Right forelimb (tissue), 1 donor: ENCODE measurements at places on chromosomes 2 and 18.
A peak's percentile ranks its signal among the peaks of the same experiment; 100 is the strongest.

DNA sequence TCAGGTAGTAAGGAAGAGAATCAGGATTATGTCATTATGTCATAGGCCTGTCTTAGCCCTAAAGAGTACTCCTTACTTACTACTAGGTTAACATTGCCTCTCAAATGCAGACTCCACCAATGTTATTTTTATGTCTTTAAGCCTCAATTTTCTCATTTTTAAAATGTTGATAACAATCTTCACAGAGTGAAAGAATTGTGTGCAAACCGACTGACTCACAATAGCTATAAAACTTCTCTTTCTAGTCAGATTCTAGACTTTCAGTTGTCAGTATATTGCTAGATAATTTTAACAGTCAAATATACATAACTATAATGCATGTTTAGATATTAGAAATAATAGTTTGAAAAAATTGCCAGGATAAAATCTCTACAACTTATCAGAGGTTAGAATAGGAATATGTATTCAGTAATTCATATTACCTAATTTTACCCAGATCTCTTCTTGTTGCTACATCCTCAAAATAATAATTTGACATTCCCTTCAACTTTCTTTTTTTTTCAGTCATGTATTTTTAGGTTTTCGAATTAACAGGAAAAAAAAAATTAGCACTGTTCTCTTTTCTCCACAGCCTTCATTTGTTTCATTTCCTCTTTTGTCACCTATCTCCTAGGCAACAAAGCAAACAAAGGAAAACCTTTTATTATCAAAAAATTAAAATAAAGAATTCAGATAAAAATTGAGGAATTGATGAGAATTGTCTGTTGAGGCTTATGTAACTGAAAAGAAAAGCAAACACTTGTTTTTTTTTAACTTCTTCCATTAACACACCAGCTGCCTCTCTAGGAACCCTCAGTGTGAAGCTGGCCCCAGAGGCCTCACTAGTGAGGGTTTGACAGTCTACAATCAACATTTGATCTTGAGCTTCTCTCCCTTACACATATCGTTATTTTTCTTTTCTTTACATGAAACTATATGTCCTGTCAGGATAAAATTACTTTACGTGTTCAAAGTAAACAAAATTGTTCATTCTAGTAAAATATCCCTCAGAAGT lies 279.0 kb downstream of the CALCRL start:
- no peak for DNase-seq

GRCh38 chr2:120892967-120893667 lies 157.4 kb downstream of the GLI2 start:
- no peak for DNase-seq

- no peak for DNase-seq
Observed at GRCh38 chr2:234635284-234635683, 138.4 kb upstream of the ARL4C start.

GRCh38 chr18:35045806-35046205 lies 4.6 kb downstream of the MAPRE2 start:
- no peak for DNase-seq

GRCh38 chr2:30217644-30218337 lies 13.5 kb upstream of the LBH start:
- no peak for DNase-seq

DNA sequence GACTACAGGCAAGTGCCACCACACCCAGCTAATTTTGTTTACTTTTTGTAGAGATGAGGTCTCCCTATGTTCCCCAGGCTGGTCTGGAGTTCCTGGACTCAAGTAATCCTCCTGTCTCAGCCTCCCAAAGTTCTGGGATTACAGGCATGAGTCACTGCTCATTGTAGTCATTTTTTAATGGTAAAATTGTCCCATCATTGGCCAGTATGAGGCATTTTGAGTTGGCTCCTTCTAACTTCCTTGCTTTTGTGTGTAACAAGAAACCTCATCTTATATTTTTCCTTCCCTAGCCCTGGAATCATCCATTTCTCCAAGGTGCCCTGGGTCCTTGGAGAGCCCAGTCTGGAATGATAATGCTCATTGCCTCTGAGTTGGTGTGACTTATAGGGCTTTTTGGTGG lies 148.5 kb downstream of the INHBB start:
- no peak for DNase-seq

- DNase-seq: no peak
Observed at GRCh38 chr2:209726311-209726710, 45.3 kb upstream of the UNC80 start.

GRCh38 chr18:24118750-24119577 lies 19.9 kb upstream of the CABYR start:
- DNase-seq: peak; percentile 81

GRCh38 chr2:1693723-1694122 lies 50.6 kb downstream of the PXDN start:
- DNase-seq: no peak

- DNase-seq: no peak
Observed at GRCh38 chr2:240399419-240400324, 35.8 kb upstream of the GPC1 start.

DNA sequence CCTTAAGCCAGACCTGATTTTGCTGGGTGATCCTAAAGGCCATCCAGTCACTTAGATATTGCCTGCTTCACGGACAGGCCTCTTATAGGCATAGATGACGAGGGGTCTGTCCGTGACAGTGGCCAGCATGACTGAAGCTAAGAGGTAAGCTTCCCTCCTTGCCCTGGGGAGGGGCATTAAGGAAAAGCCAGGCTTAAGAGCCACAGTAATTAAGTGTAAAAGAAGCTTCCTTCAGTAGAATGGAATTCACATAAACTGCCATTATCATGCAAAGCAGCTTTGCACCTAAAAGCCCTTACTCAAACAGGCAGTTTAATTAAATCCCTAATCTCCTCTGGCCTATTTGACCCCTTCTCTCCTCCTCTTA lies 99.4 kb upstream of the PKDCC start:
- DNase-seq: no peak

DNA sequence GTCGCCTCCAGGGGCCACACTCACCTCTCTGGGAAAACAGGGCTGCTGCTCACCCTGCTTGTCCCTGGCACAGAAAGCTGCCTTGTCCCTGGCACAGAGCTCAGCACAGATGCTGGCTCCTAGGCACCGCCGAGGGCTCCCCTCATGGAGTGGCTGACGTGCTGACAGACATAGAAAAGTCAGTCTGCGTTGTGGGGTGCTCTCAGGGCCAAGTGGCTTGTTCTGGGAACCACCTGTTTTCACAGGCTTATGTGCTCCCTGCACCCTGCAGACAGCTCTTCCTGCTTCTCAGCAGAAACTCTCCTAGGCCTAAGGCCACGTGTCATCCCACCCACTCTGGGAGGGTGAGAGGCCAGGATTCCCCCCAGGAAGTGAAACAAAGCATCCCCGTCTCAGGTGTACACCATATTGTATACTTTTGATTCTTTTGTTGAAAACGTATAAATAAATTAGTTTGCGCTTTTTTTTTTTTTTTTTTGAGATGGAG lies 84.7 kb upstream of the TMEM200C start:
- no peak for DNase-seq

DNA sequence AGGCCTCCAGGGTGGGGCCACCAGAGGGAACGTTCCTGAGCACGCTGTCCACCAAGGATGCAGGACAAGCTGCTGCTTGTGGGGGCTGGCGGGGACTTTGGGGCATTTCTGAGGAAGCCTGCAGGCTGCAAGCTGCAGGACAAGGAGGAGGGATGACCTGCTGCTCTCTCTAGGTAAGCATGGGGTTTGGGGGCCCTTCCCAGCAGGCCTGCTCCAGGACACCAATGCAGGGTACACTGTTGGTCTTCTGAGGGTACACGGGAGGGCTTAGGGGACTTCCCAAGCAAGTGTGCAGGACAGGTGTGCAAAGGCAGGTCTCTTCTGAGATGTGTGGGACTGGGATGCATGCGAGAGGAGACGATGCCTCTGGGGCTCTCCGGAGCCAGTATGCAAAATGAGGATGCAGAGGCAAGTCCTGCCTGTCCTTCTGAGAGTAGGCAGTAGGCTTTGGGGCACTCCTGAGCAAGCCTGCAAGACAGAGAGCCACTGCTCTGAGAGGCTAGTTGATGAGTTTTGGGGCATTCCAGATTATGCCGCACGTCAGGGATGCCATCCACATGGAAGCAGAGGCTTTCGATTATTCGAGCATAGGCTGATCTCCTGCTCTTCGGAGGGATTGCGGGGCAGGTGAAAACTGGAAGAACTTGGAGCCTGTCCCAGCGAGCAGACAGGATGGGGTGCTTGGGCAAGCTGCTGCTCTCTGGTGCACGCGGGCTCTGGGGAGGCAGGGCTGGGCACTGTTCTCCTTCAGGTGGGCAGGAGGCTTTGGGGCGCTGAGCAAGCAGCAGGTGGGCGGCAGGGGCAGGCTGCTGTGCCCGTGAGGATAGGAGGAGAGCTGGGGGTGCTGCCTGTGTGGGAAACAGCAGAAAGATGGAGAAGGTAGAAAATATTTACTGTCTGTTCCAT lies 44.6 kb downstream of the CNGA3 start:
- no peak for DNase-seq

- no peak for DNase-seq
Observed at GRCh38 chr2:226073496-226074160, 674.1 kb downstream of the NYAP2 start.

GRCh38 chr2:229226382-229226781 lies 44.7 kb downstream of the PID1 start:
- DNase-seq: peak; percentile 47

DNA sequence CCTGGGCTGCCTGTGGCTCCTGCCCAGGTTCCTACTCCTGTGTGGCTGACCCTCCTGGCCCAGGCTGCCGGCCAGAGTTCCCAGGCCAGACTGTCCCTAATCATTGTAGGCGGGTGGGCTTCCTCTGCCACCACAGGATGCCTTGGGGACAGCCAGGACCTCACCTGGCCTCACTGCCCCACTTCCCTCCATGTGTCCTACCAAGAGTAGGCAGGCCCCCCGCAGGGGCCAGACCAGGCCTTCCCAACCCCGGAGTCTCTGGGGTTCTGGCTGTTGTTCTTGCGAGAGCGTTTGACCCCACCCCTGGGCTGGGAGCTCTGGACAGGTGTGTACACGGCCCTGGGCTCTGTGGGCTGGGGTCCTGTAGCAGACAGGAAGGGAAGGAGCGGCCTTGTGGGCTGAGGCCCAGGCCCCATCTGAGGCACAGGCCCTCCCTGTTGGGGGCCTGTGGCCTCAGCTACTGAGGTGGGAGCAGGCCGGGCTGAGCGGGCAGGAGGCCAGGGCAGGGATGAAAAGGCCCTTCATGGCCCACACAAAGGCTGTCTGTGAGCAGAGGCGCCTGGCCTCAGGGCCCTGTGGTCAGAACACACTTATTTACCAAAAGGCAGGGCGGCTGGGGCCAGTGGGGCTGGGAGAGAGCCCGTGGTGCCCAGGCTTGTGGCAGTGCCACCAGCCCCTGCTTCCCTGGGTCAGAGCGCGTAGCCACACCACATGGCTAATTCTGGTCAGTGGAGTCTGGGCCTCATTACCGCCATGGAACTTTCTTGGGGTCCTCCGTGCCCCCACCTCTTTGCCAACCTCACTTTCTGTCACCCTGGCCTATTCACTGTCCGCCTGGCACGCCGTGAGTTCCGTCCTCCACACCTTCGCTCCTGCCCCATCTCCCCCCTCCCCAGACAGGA lies 2.0 kb downstream of the SNORC start:
- DNase-seq: peak; percentile 68

- DNase-seq: peak; percentile 58
Observed at GRCh38 chr2:43269706-43270105, 43.3 kb upstream of the ZFP36L2 start.

- DNase-seq: no peak
Observed at GRCh38 chr18:22223254-22223964, 54.0 kb downstream of the GATA6 start.

DNA sequence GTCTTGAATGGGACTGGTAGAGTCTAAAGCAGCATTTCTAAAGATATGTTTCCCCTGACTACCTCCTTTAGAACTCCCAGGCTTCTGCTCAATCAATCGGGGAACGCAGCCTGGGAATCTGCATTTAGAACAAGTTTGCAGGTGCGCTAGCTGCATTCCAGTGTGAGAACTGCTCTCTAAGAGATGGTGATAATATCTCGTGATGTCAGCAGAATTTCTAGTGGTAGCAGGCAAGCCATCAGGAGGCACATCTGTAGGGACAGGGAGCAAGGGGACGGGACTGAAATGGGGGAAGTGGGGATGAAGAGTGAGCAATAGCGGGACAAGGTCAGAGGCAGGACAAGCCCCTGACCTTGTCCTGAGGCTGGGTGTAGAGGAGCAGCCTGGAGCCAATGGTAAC lies 120.3 kb upstream of the DNMT3A start:
- no peak for DNase-seq

- DNase-seq: no peak
Observed at GRCh38 chr2:71748227-71748626, 294.9 kb downstream of the DYSF start.

DNA sequence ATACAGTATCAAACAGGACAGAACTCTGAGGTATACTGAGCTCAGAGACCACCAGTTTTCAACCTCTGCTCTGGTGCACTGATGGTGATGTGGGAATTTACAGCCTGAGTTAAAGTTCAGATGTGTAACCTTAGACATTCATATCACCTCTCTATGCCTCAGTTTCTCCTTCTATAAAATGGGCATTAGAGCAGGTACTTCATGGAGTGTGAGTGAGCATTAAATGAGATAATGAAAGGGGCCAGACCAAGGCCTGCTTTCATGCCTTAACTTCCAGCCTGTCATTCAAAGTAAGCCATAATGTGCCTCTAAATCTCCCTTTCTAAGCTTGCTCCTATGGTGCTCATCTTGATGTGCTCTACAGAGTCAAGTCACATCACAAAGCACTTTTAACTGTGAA lies 8.4 kb downstream of the ACVR1 start:
- no peak for DNase-seq

- DNase-seq: no peak
Observed at GRCh38 chr2:98020516-98020915, 24.8 kb upstream of the TMEM131 start.

DNA sequence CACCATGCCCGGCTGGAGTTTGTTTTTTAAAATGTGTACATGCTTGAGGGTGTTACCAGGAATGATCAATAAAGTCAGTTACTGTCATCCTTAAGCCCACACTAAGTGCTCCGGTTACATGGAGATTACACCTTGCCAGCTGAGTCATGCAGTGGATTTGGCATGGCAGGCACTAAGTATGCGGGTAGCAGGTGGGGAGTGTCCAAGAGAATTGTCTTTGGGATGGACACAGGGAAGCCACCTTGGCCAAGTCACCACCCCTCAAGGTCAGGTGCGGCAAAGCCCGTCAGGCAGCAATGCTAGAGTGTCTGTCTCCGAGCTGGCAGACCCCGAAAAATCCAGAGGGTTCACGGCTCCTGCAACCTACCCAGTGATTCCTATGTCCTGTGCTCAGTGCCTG lies 54.8 kb downstream of the GBX2 start:
- no peak for DNase-seq
